Lower leg skin (tissue), 4 donors: ENCODE measurements at places on chromosomes 2 and 18. TPM values are rescaled to one million over a fixed set of nuclear protein-coding genes. Genes with fewer than 3 reads are reported as not detected.

GRCh38 chr2:128798502-128799283, 480.0 kb upstream of the HS6ST1 start:
- DNase-seq: no peak

DNA sequence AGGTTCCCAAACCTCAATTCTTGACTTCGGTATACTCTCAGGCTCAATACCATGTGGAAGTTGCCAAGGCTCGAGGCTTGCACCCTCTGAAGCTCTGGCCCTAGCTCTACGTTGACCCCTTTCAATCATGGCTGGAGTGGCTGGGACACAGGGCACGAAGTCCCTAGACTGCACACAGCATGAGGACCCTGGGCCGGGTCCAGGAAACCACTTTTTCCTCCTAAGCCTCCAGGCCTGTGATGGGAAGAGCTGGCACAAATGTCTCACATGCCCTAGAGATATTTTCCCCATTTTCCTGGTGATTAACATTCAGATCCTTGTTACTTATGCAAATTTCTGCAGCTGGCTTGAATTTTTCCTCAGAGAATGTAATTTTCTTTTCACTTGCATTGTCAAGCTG, 45.1 kb upstream of the CALCRL start:
- no peak for DNase-seq

GRCh38 chr2:100703213-100703612, 116.7 kb upstream of the NPAS2 start:
- DNase-seq: no peak

DNA sequence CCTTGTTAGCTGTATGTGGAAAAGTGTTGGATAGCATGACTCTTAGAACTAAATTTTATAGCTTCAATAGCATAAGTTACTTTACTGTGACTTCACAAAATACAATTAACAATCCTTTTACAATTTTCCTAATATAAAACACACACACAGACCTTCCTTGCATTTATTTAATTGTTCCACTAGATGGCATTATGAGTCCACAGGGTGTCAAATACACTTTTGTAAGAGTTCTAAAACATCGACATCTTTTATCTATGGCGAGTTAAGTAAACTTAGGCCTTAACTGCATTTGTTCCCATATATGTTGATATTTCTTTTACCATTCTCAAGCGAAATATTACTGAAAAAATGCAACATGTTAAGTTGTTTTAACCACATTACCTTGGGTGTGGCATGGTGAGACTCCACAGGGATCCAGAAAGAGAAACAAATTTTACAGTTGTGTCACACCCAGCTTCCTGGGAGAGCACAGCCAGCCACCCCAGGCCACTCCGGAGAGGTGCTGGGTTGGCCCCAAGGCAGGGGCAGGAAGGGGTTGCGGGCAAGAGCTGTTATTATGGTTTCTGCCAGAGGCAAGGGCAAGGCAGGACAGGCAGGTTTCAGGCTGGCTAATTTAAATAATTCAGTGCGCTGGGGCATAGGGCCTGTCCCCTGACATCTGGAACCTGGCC, 312.4 kb upstream of the MC4R start:
- no peak for DNase-seq

GRCh38 chr18:38243291-38243690, 677.7 kb upstream of the CELF4 start:
- DNase-seq: no peak

GRCh38 chr2:140861666-140862065, 1269.2 kb downstream of the LRP1B start:
- DNase-seq: no peak

GRCh38 chr2:174846941-174847938, 83.0 kb upstream of the CHRNA1 start:
- DNase-seq: no peak

DNA sequence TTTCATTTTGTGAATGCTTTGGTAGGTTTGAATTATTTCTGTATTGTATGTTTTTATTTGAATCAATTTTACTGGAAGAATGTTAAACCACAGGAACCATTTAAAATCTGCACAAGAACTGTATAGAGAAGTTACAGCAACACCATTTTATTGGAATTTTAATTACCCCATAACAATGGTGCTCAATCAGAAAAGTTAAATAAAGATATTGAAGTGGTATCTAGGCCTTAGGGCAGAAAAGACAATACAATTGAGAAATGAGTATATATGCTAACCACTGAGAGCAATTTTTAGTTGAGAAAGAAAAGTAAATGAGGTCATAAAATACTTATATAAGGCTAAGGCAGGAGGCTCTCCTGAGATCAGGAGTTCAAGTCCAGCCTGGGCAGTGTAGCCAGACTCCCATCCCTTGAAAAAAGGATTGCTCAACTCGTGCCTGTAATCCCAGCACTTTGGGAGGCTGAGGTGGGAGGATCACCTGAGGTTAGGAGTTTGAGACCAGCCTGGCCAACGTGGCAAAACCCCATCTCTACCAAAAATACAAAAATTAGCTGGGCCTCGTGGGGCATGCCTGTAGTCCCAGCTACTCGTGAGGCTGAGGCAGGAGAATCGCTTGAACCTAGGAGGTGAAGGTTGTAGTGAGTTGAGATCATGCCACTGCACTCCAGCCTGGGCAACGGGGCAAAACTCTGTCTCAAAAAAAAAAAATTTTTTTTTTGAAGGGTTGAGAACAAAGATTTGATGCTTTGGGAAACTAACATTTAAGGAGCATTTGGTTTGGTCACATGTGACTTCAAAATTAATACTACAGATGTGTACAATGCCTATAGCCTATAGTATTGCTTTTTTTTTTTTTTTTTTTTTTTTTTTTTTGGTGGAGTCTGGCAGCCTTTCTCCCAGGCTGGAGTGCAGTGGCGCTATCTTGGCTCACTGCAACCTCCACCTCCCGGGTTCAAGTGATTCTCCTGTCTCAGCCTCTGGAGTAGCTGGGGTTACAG, 212.9 kb upstream of the STON1 start:
- DNase-seq: no peak

GRCh38 chr18:44729631-44730101, 49.0 kb downstream of the SETBP1 start:
- no peak for DNase-seq

- no peak for DNase-seq
These were observed 11.6 kb downstream of the FHL2 start for GRCh38 chr2:105387225-105387624.

DNA sequence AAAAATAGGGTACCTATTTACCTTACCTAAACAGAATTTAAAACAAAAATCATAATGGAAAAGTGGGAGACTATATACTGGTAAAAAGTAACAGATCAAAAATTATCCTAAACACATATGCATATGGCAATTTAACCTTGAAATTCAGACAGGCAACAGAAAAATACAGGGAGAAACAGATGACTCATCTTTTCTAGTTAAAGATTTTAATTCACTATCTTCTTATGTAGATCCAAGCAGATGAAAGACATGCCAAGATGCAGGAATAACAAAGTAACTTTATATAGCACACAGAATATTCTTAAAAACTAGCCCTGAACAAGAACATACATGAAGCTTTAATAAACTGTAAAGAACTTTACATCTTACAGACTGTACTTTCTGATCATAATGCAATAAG, 30.9 kb downstream of the PRPF40A start:
- DNase-seq: no peak

DNA sequence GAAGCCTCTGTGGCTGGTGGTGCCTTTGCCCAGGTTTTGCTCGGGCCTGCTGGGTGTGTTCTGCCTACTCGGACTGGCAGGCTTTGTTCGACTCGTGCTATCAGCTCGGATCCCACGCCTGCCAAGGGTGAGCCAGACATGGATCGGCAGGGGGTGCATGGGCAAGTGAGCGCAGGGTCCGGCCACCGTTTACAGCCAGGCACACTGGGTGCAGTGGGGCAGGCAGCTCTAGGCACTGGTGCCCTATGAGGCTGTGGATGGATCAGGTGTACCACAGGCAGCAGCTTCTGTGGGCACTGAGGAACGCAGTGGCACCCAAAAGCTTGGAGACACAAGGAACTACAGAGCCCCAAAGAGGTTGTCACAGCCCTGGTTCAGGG, 25.6 kb downstream of the MARCHF7 start:
- DNase-seq: no peak

- no peak for DNase-seq
These were observed 988 bp upstream of the KCNE4 start for GRCh38 chr2:223050900-223051504.

DNA sequence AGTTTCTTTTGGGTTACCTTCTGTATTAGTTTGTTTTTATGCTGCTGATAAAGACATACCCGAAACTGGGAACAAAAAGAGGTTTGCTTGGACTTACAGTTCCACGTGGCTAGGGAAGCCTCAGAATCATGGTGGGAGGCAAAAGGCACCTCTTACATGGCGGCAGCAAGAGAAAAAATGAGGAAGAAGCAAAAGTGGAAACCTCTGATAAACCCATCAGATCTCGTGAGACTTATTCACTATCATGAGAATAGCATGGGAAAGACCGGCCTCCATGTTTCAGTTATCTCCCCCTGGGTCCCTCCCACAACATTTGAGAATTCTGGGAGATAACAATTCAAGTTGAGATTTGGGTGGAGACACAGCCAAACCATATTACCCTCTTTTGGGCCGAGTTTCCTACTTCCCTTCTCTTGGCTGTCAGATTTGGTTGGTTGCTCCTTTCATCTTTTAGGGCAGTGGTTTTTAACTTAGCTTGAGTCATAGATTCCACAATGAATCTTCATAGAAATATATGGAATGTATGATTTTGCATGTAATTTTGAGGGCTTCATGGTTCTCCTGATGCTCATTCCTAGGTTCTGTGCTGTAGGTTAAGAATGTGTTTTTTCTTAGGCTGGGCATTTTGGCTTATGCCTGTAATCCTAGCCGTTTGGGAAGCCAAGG, 44.2 kb downstream of the CEP192 start:
- no peak for DNase-seq

Gene ALPP
- not detected for total RNA-seq

Gene DSEL
- 4.9 TPM for total RNA-seq

Gene EIF4E2
- 33.9 TPM for total RNA-seq

Gene CRYGD
- not detected for total RNA-seq

Gene USP14
- total RNA-seq: 19.0 TPM

Gene IL36A
- not detected for total RNA-seq

Gene SERPINB13
- total RNA-seq: 15.4 TPM

Gene ZNF385B
- 0.97 TPM for total RNA-seq

Gene EGR4
- total RNA-seq: not detected
